ENCODE measurements at places on chromosomes 12 and 14.
A peak's percentile ranks its signal among the peaks of the same experiment; 100 is the strongest.

GRCh38 chr14:56235388-56235787 lies 117.2 kb downstream of the PELI2 start:
- DNase-seq: no peak

DNA sequence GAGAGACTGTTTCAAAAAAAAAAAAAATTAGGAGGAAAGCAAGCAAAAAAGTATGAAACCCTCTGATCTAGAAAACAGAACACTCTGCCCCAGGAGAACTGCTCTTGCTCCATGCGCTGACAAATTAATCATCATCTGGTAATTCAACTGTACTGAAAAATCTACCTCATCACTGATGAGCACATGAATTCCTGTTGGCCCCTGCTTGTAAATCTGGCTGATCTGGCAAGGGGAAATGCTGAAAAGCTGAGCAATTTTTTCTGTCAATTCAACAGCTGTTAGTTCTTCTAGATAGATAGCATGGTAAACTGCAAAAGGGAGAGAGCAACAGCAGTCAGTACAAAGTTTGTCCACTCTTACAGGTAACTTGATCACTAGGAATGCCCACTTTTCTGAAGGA lies 15.2 kb upstream of the CSRNP2 start:
- DNase-seq: no peak

GRCh38 chr12:53298164-53298563 lies 1.3 kb upstream of the MYG1 start:
- peak; percentile 74 for DNase-seq

DNA sequence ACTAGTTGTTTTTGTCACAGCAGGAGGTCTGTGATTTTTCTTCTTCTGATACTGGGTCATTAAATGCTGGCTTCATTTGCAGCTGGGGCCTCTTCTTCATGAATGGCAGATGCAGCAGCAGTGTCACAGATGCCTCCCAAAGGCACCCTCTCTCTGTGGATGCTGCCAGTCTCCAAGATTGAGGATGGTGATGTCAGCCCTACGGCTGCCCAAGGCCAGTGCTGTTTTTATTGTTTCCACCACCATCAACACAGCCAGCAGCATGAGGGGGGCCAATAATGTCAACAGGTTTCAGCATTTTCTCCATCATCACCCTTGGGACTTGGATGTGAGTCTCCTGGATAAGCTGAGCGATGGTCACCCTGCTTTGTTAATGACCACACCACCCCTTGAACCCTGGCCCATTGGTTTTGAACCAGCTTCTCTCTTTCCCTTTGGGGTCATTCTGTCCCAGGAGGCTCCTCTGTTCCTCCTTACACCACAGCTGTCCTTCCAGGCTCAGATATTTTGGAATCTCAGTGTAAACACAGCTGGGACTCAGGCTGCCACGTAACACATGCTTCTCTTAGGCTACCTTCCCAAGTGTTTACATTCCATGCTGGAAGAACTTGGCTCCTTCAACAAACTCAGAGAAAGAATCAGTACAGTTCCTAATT lies 151.7 kb upstream of the DDHD1 start:
- no peak for DNase-seq

DNA sequence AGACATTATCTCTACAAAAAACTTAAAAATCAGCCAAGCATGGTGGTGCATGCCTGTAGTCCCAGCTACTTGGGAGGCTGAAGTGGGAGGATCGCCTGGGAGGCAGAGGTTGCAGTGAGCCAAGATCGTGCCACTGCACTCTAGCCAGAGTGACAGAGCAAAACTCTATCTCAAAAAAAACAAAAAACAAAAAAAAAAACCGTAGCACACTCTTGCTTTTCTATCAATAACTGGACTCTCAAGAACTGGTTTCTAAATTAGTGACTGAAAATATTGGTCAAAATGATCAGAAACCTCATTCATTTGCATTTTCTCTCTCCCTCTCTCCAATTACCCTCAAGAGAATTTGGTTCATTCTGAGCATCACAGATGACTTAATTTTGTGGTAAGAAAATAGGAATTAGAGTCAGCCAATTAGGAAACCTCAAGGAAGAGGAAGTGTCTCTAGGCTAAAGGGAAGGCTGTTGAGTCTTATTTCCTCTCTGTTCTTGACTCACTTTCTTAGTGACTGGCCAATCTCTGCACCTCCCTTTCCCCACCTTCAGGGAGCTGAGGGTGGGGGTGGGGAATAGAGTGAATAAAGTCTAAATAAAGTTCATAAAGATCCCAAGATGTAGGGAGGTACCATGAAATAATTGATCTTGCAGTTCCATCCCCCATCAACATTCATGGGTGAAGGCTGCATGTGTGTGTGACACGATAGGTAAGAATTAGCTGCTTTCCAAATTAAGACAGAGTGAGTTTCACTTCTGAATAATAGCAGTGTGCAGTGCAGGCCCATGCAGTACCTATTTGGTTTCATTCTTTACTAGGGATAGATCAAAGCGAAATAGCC lies 6.8 kb upstream of the PSMA6 start:
- DNase-seq: no peak

- no peak for DNase-seq
These were observed 182.3 kb downstream of the ADGRD1 start for GRCh38 chr12:131135786-131136538.

GRCh38 chr14:60905923-60906322 lies 75.0 kb downstream of the TRMT5 start:
- DNase-seq: no peak

DNA sequence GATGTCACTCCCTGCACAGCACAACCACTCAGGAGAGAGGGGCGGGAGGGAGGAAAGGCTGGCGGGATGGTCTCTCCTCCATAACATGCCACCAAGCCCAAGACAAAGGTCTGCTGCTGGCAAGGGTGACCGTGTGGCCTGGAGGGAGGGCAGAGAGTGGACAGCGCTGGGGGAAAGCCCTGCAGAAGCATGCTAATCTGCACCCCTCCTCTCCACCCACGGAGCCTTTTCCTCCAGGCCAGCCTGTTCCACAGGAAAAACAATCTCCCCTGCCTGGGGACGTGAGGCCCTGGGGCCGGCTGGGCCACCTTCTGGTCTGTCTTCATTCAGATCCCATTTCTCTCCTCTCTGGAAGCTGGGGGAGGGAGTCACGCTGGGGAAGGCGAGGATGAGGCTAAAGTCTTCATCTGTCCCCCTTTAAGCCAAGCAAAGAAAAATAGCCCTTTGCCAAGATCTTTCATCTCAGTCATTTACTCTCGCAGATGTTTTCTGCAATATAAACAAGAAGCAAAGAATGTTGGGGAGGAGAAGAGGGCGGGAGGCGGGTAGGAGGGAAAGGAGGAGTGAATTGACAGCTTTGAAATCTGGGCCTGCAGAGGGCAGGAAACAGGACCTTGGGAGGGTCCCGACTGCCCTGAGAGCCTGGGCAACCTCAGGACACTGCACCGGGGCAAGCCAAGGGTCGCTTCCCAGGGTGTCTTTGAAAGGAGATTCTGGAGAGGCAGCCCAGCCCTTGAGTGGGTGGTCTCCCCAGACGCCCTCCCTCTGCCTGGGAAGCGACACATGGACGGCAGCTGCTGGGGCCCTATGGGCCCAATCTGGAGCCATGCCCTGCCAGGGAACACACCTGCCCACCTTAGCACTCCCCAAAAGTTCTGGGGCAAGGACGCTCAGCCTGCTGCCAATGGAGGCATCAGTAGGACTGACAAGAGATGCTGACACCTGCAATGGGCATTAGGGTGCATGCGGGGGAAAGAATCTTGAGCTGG lies 133.6 kb downstream of the ZFP36L1 start:
- DNase-seq: no peak

DNA sequence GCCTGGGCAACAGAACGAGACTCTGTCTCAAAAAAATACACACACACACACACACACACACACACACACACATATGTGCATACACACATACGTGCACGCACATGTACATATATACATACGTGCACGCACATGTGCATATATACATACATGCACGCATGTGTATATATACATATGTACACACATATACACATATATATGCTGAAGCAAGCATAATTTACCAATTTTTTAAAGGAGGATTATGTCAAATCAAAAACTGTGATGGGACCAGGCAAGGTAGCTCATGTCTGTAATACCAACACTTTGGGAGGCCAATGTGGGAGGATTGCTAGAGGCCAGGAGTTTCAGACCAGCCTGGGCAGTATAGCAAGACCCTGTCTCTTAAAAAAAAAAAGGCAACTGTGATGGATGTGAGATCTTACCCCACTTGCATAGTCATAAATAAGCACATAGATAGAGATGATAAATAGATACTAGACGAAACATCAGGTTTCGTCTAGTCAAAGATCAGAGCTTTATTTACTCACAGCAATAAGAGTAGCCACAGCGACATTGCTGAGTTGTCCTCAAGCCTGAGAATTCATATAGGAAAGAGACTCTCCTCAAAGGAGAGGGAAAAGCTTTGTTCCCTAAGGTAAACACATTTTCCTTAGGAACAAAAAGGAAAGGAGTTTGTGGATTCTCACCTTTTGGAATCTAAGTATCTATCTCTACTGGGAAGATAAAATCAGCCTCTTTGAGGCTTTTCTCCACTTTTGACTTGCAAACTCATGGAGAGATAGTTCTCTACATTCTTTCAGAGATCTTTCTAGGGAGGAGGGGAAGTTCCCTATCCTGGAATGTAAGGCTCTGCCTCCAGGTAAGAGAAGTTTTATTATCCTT lies 74.7 kb upstream of the AMN1 start:
- DNase-seq: no peak

GRCh38 chr14:60878536-60878935 lies 102.3 kb downstream of the TRMT5 start:
- no peak for DNase-seq

GRCh38 chr12:9331218-9331626 lies 123.0 kb upstream of the PZP start:
- DNase-seq: no peak

GRCh38 chr12:118361889-118362288 lies 10.8 kb downstream of the TAOK3 start:
- no peak for DNase-seq

GRCh38 chr12:57845478-57846284 lies 848 bp downstream of the CTDSP2 start:
- DNase-seq: no peak

- no peak for DNase-seq
These were observed 230.7 kb upstream of the CAND1 start for GRCh38 chr12:67038486-67038885.

GRCh38 chr12:11752403-11753149 lies 103.1 kb downstream of the ETV6 start:
- no peak for DNase-seq

DNA sequence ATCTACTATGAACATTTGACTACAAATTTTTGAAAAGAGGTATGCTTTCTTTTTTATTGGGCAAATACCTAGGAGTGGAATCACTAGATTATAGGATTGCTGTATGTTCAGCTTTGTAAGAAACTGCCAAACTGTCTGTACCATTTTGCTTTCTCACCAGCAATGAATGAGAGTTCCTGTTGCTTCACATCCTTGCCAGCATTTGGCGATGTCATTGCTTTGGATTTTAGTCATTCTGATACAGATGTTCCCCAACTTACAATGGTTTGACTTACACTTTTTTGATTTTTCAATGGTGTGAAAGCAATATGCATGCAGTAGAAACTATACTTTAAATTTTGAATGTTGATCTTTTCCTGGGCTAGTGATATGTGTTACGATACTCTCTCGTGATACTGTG lies 328.7 kb downstream of the RAD51B start:
- DNase-seq: no peak

DNA sequence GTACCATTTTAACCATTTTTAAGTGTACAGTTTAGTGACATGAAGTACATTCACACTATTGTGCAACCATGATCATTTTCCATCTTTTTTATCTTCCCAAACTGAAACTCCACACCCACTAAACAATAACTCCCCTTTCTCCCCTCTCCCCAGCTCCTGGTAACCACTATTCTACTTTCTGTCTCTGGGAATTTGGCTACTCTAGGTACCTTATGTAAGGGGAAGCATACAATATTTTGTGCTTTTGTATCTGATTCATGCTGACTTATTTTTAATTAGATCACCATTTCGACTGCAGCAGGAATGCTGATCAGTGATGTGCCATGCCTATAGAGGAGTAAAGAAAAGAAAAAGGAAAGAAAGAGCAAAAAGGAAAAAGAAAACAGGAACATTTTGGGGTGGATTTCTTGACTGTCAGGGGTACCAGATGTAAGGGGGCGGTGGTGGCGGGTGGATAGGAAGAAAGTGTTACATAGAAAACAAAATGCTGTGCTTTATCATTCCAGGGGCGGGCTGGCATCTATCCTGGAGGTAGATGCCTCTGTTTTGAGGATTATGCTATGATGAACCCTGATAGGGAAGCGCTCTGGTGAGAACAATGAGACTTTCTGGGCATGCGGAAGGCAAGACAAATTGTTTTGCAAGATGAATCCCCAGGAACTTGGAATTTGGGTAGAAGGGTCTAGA lies 45.2 kb upstream of the CTDSP2 start:
- DNase-seq: no peak

DNA sequence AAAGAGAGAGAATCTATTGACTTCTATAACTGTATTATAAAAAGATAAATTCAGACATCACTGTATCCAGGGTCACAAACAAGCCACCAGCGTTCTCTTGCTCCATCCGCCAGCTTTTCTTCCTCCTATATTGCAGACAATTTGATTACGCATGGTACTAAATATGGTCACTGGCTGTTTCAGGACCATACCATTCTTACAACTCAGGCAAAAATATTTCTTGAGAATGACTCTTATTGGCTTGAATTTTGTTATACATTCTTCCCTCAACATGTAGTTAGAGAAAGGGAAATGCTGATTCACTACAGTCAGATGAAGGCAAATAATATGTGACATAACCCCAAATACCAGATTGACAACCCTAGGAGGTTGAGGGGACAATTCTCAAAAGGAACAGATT lies 101.3 kb downstream of the SLC6A15 start:
- no peak for DNase-seq

GRCh38 chr12:127716166-127716565 lies 550.8 kb upstream of the TMEM132C start:
- no peak for DNase-seq

Measured in amniotic stem cell (primary cell).